D341Med (cell line): ENCODE measurements at places on chromosomes 5 and 9.

- DNase-seq = no peak
These were observed 43.4 kb upstream of the CDKN2B start for GRCh38 chr9:22052376-22052945.

- no peak for DNase-seq
These were observed 503.9 kb upstream of the DAB2 start for GRCh38 chr5:39928709-39929108.

- DNase-seq = no peak
These were observed 353.6 kb downstream of the SEMA5A start for GRCh38 chr5:9192266-9192665.

DNA sequence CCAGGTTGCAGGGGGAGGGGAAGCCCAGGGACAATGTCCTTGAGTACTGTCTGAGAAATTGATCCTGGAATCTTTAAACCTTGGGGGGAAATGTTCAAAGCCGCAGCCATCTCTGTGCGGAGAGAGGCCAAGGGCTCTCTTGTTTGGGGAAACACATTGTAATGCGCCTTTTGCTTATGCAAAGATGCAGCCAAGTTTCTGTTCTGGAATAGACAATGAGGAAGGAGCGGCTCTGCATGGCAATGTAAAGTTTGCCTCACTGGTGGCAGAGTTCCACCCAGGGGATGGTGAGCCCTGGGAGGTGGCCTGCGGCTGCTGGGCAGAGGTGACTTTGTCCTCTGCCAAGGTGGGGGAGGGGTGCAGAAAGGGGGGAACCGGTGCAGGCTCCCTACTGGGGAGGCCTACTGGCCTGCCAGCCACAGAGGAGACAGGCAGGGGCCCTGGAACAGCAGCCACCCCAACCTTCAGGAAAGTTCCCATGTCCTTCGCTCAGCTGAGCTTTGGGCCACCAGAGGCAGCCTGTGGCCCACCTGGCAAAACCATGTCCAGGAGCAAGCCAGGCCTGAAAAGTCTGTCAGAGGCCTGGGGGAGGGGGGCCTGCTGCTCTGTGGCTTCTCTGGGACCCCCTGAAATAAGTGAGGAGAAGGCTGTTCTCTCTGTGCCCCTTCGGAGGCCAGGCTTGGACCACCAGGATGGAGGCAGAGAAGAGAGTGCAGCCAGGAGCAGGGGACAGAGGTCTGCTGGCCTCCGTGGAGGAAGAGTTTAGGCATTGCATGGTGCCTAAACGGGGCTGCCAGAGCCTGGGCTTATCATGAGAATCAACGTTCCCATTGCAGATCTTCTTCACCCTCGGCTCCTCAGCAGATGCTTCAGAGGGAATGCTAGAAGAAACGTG, 127.8 kb downstream of the ZNF354C start:
- DNase-seq = no peak

DNA sequence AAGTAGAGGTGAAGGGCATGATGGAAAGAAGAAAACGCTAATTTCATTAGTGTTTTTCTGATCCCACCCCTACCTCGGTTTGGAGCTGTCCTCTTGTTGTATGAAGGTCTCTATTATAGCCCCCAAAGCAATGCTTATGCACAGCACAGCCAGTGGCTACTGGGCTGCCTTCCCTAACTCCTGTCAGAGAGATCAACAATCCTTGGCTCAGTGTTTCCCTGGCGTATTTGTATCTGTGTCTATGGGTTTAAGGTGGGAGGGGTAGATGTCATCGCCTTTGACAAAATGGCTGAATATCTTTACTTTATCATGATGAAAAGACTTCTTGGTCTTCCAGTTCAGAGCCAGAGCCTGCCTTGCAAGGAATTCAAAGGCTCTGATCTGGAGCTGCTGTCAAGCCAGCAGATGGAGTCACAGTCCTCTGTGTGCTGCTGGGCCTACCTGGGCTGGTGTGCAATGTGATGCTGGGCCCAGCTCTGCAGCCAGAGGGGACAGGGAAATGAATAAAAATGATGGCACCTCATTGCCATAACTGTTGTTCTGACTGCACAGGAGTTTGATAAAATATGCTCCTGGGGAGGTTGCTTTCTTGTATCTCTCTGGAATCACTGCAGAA, 20.1 kb upstream of the HSPA9 start:
- DNase-seq = no peak

- DNase-seq = peak; percentile 45
These were observed 1.3 kb downstream of the RAI14 start for GRCh38 chr5:34657274-34657921.

- DNase-seq = no peak
These were observed 243.8 kb downstream of the BNC2 start for GRCh38 chr9:16626577-16627130.

DNA sequence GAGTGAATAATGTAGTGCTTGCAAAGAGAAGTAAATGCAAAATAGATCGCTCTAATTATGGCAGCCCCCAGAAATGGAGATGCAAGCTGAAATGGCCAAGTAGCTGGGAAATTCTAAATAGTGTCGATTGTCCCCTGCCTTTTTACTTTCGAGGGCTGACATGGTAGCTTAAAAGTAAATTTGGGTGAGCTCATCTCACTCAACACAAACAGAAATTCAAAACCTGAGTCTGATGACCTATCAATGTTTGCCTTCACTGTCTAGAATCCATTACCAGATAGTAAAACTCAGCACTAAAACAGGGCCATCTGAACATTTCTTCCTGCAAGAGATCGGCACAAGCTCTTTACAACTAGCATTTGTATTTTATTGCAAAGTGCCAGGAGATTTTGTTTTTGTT, 7.0 kb upstream of the LHX2 start:
- no peak for DNase-seq

DNA sequence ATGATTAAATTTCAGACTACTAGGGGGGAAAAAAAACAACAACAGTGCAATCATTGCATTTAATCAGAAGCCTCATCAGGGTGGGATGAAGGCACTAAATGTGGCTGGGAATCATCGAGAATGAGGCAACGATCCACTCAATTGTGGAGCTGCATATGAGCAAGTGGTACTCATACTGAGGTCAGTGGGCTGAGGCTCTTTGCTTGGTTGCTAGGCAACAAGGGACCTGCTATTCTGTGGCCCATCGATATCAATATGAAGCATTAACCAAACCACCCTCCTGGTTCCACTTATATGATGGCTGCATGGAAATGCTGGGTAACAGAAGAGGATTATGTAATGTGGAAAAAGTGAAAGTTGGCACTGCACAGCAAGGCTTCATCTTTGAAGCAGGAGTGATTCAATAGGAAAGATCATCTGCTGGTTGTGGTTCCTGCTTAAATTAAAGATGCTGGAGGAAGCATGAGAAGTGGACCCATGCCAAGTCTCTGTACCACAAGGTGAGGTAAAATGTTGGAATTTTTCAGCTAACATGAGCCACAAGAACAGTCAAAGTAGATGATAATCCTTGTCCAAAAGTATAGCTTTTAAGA, 159.8 kb upstream of the HMHB1 start:
- DNase-seq = no peak

GRCh38 chr5:150653145-150653761, 7.8 kb upstream of the MYOZ3 start:
- no peak for DNase-seq

DNA sequence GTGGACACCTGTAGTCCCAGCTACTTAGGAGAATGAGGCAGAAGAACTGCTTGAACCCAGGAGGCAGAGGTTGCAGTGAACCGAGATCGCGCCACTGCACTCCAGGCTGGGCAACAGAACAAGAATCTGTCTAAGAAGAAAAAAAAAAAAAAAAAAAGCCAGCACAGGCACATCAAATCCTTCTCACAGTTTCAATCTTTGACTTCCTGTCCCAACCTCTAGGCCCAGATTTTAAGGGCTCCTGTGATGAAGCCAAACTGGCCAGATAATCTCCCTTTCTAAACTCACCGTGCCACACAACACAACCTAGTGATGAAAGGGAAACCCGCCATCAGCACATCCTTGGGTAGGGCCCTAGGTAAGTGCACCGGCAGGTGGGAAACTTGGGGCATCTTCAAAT, 58.1 kb downstream of the ROR2 start:
- DNase-seq = no peak
